ENCODE measurements at places on chromosomes 5 and 9.

DNA sequence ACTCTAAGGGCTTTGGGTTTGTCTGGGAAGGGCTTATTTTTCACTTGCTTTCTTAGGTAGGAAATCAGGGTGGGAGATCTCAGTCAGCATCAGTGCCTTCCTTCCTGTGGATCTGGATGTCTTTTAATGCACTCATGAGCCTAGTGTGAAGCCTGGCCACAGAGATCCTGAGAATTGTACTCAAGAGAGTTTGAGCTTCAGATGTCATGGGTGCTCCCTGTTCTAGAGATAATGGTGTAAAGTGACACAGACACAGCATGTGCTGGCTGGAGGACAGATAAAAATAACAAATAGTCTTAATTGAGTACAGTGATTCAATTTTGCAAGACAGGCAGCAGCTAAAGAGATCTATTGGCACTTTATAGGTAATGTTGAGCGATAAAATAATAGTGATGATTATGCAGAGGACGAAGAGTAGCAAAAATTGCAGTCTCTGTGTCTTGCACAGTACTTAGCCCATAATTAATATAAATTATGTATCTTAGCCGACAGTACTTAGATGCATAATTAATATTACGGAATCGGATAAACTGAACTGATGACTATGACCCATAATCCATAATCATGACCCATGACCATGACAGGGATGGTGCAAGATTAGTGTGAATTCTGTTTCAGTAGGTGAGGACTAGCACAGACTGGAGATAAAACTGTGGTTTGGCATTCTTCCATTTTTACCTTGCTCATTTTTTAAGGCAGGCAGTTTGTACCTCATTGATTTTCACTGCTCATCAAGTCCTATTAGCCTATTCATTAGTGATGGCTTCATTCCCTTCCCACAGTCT lies 408.7 kb upstream of the PIK3R1 start:
- no peak for DNase-seq

- no peak for DNase-seq
Observed at GRCh38 chr5:90353254-90353653, 56.3 kb downstream of the CETN3 start.

GRCh38 chr5:72412283-72413055 lies 92.3 kb downstream of the PTCD2 start:
- DNase-seq = no peak

DNA sequence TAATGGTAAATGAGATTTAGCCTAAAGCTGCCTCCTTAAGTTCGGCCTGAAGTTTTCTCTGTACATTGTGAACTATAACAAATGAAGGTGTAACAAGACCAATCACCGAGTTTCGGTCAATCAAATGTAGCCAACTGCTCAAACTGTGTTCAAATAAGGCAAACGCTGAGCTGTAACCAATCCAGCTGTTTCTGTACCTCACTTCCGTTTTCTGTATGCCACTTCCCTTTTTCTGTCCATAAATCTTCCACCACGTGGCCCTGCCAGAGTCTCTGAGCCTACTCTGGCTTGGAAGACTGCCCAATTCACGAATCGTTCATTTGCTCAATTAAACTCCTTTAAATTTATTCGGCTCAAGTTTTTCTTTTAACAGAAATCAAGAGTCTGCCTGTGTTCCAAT lies 193.5 kb upstream of the KLF9 start:
- DNase-seq = no peak

DNA sequence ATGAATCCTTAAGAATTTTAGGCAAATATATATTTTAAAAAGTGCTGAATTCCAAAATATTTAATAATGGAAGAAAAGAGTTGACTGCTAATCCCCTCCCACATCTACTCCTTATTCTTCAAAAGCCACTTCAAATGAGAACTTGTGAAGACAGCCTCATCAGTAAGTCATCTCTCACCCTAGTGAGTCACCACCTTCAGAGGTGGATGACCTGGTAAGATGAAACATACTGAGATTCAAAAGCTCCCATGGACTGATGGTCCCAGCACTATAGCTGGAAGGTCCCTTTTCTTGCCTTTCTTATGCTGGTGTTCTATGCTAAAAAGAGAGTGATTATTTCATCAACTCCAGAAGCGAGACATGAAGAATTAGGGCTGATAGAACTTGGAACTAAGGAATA lies 37.8 kb upstream of the SPDL1 start:
- no peak for DNase-seq

GRCh38 chr5:57805170-57805569 lies 322.6 kb upstream of the ACTBL2 start:
- DNase-seq = no peak

DNA sequence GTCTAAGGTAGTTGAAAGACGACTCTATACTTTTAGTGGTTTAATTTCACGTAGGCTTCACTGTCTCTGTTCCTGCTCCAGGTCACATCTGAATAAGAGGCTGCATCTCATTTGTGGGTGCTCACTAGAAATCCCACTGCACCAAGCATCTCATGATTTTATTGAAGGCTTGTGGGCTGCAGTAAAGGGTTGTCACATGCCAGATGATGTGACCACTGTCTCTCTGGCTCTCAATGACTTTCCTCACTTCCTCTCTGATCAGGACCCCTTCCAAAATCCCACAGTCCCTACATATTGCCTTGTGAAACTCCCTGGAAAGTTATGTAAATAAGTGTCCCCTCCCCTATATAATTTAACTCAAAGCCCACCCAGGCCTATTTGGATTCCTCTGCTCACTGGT lies 8.9 kb upstream of the ZCCHC10 start:
- no peak for DNase-seq

DNA sequence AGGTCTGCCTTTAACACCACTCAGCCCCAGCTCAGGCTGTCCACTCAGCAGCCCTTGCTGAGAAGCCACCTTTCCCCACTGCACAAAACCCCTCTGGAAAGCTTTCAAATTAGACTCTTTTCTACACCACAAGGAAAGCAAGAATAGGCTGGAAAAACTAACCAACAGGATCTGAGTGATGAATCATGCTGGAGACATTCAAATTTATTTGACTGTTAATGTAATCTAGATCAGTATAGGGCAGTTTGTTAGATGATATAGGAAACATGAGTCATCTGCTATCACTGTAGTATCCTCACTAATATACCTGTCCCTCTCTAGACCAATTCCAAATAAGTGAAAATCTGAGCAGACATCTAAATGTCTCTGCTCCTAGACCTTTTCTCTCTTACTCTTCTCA lies 127.8 kb upstream of the PAM start:
- DNase-seq = no peak

DNA sequence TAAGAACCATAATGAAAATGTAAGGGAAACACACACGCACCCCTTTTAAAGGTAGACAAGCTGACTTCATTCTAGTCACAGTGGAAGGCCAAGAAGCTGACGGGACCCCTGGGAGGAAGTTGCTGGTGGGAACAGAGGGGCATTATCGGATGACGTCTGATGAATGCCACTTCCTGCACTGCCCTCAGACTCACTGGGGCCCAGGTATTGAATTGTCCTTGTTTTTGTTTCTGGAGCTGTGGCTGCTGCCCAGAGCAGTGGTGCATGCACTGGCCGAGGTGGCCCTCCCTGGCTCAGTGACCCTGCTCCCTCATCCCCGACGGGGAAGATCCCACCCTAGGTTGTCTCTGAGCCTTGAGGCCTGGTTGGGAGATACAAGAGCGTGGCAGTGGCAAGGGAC lies 15.3 kb upstream of the RPL26L1 start:
- no peak for DNase-seq

- no peak for DNase-seq
Observed at GRCh38 chr9:103444176-103444575, 449.0 kb downstream of the CYLC2 start.

DNA sequence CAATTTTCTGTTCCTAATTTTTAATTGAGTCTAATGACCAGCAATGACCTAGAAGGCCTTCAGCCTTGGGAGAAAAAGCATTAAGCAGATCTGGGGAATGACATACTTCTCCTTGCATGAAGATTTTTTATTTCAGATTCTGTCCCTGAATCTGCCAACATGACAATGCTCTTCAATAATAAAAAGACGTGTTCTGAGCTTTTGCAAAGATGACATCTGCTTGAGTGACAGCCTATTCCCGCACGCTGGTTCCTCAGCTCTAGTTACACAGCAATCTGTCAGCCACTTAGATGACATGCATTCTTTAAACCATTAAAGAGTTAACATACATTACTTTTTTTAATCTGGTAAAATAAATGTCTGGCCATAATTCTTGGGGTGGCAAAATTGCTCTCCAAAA lies 129.3 kb upstream of the CDH6 start:
- DNase-seq = no peak

GRCh38 chr5:124452412-124452811 lies 294.0 kb downstream of the ZNF608 start:
- no peak for DNase-seq

- DNase-seq = no peak
Observed at GRCh38 chr9:94584555-94584954, 9.1 kb downstream of the FBP2 start.

- no peak for DNase-seq
Observed at GRCh38 chr5:172553903-172554302, 87.2 kb upstream of the NEURL1B start.

- peak; percentile 29 for DNase-seq
Observed at GRCh38 chr5:10354048-10354872, 765 bp downstream of the MARCHF6 start.

DNA sequence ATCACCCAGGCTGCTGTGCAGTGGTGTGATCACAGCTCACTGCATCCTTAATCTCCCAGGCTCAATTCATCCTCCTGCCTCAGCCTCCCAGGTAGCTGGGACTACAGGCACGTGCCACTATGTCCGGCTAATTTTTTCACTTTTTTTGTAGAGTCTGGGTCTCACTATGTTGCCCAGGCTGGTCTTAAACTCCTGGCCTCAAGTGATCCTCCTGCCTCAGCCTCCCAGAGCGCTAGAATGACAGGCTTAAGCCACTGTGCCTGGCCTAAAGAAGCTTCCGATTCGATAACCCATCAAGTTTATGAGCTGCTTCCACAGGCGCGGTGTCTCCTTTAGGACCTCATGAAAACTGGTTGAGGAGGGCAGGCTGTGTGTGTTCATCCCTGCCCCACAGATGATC lies 16.2 kb downstream of the COL27A1 start:
- DNase-seq = no peak

DNA sequence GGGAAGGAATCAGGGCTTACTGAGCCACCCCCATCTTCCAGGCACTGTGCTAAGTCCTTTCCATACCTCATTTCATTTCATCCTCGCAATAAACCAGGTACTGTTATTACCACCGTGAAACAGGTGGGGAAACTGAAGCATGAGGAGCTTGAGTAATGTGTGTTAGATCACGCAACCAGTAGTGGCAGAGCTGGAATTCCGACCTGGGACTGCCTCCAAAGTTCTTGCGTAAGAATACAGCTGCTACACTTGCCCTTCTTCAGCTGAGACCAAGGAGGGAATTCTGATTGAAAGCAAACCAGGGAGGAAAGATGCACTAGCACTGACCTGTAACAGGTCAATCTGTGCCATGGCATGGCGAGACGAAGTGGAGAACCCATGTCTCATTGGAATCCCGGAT lies 113.4 kb upstream of the MSX2 start:
- no peak for DNase-seq

DNA sequence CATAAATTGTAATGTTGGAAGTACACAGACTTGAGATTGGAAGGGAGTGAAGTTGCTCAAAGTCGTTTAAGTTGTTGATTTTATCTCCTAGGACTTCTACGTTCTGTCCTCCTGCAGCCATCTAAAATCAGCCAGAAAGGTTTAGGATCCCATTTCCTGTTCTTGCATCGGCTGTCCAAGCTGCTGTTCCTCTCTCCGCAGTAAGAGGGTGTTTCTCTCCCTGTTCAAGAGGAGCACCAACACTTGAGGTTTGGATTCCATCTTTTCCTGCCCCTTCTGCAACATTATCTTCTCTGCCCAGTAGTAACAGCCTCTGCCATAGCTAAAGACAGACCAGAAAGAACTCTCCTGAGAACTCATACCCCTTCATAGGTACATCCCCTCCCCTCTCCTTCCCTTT lies 373.4 kb downstream of the GADD45G start:
- DNase-seq = no peak

DNA sequence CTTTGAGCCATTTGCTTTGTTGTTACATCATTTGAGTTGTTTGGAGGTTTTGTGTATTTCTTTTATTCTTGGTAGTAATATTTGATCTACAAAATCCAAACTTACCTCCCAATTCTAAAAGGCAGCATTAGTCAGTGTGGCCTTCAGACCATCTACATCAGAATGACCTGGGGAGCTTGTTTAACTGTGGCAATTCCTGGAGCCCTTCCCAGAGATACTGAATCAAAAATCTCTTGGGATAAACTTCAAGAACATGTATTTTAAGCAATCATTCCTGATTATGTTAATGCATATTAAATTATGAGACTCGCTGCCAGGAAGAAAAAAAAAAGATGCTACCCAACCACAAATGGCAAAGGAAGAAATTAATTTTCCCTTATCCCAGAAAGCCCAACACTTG lies 268.9 kb upstream of the PDE4D start:
- no peak for DNase-seq

DNA sequence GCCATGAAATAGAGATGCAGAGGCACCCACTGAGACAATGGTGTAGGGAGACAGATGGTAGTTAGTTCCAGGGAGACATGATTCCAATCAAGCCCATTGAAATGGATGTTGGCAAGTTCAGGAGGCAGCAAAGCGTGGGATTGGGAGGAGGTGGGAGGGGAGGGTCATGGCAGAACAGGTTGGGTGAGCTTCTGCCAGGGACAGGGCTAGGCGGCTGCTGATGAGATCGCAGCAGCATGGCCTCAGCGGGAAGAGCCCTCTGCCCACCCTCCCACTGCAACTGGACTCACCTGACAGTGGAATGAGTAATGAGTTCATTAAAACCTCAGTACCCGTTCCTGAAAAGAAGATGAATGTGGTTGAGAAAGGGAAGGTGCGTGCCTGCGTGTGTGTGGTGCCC lies 418.2 kb downstream of the CDK5RAP2 start:
- DNase-seq = no peak

- DNase-seq = no peak
Observed at GRCh38 chr5:141949511-141949910, 8.5 kb downstream of the PCDH12 start.

GRCh38 chr5:14413331-14413750 lies 168.3 kb upstream of the OTULINL start:
- no peak for DNase-seq

DNA sequence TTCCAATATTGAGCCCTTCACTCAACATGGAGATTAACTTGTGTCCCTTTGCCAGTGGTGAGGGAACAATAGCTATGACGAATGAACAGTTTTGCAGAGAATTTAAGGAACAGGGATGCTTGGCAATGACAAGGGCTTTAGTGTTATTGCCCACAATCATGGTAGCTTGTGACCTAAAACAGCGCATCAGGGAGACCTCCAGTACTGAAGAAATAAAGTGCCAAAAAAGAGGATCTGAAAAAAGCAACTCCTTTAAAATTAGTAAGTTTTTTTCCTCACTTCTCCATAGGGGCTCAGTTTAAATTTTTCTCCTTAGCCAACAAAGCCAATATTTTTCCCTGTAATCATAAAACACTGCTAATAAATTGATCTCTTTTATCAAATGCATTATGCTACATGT lies 41.8 kb upstream of the PAM start:
- DNase-seq = no peak
